AML-193 (cell line): ENCODE measurements at places on chromosomes 7 and 10.
A peak's percentile ranks its signal among the peaks of the same experiment; 100 is the strongest.

- peak; percentile 30 for DNase-seq
Measured at GRCh38 chr10:70461397-70462348, 16.9 kb upstream of the PALD1 start.

DNA sequence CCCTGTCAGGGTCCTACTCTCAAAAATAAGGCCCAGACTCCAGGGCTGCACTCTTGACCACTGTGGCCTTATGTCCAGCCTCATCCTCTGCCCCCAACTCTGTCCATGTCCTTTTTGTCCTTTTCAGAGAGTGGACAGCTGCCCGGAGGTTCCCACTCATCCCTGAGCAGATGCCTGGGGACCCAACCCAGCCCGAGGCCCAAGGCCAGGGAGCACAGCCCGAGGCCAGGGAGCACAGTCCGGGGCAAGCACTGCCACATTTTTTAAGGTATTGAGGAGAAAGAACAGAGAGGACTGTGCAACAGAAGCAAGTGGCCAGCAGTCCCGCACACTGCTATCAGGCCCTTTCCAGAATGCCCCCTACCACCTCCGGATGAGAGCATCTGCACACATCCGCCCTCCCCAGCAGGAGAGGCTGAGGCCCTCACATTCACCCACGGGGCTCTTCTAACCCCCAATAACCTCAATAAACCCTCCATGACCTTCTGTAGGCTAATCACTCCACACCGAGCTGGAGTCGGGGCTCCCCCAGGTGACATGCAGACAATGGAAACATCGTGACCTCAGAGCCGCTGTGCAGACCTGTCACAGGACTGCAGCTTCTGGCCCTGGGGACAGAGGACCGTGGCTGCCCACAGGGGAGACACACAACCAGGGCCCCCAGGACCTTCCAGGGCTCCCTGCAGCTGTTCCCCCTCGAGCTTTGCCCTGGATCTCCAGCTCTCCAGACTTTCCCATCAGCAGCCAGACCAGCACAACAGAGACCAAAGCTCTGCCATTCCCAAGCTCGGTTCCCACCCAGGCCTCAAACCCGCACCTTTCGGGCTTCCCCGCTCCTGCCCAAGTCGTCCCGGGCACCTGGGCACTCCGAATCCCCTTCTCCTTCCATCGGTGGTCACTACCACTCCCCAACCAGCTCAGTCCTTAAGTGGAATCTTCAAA is 51.4 kb downstream of the CAMK2B start:
- no peak for DNase-seq

DNA sequence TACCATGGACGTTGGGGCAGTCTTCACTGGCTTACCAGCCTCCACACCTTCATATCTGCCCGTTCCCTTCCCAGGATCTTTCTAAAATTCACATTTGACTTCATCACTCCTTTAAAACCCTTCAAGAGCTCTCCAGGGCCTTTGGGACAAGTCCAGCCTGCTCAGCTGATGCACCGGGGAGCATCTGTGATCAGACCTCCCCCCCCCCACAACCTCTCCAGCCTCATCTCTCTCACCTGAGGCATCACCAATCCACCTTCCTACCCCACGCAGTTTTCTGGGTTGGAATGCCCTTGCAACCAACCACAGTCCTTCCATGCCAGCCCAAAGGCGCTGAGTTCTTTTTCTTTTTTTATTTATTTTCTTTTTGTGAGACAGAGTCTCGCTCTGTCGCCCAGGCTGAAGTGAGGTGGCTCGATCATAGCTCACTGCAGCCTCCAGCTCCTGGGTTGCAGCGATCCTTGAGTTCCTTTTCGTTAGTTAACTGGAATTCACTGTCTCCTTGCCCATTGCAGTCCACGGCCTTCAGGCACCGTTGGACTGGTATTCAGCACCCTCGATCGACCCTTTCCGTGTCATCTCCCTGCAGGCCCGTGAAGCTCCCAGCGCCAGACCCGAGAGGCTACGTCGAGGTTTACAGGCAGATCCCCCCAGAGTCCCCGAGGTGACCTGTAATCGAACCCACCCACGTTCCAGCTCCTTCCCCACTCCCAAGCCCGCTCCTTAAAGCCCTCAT is 654 bp downstream of the ALKBH4 start:
- DNase-seq: no peak

- DNase-seq: no peak
Measured at GRCh38 chr10:76769582-76769981, 868.0 kb downstream of the KCNMA1 start.

GRCh38 chr7:30180718-30181117 is 45.9 kb downstream of the MTURN start:
- no peak for DNase-seq

GRCh38 chr7:2258661-2259365 is 16.8 kb downstream of the NUDT1 start:
- DNase-seq: no peak

GRCh38 chr7:98234429-98235147 is 17.4 kb downstream of the TECPR1 start:
- no peak for DNase-seq

GRCh38 chr7:103851357-103851756 is 138.1 kb downstream of the RELN start:
- DNase-seq: no peak

GRCh38 chr7:95534796-95535195 is 49.1 kb downstream of the ASB4 start:
- no peak for DNase-seq
